Foreskin keratinocyte (primary cell): ENCODE measurements at places on chromosomes 2 and 18. TPM values are rescaled to one million over a fixed set of nuclear protein-coding genes. Genes with fewer than 3 reads are reported as not detected.

CNGA3 gene
- not detected in 2 replicates for total RNA-seq

TMEM200C gene
- 0.14 TPM in 1 of 2 replicates, not detected in the other for total RNA-seq

ZBTB7C gene
- total RNA-seq, result under 0.01 and 0.07 TPM in 2 replicates

SGPP2 gene
- 0.07 and 0.14 TPM in 2 replicates for total RNA-seq

SNED1 gene
- total RNA-seq, result not detected in 2 replicates

HOXD8 gene
- total RNA-seq, result 6.5 and 10.8 TPM in 2 replicates

BIN1 gene
- total RNA-seq, result 30.6 and 30.8 TPM in 2 replicates

INHA gene
- total RNA-seq, result 0.11 and 0.14 TPM in 2 replicates

MYOM1 gene
- total RNA-seq, result 0.07 and 0.11 TPM in 2 replicates

DCDC2C gene
- total RNA-seq, result not detected in 2 replicates

MARCHF4 gene
- 13.2 and 16.7 TPM in 2 replicates for total RNA-seq

TEX51 gene
- total RNA-seq, result not detected in 2 replicates

TCF23 gene
- 0.03 and 0.04 TPM in 2 replicates for total RNA-seq

TTC27 gene
- total RNA-seq, result 22.9 and 24.7 TPM in 2 replicates

SPEG gene
- total RNA-seq, result 24.9 and 32.6 TPM in 2 replicates

ITPRIPL1 gene
- 7.2 and 7.7 TPM in 2 replicates for total RNA-seq

PRKAG3 gene
- total RNA-seq, result not detected in 2 replicates

ACVR1 gene
- 24.4 and 28.3 TPM in 2 replicates for total RNA-seq

POTEC gene
- total RNA-seq, result not detected in 2 replicates

ZNF804A gene
- not detected in 2 replicates for total RNA-seq

LAMA3 gene
- total RNA-seq, result 1,828 and 2,643 TPM in 2 replicates

UGT1A5 gene
- total RNA-seq, result 0.53 and 0.82 TPM in 2 replicates

SIX3 gene
- not detected in 2 replicates for total RNA-seq

CDK15 gene
- 0.14 and 0.28 TPM in 2 replicates for total RNA-seq

PID1 gene
- total RNA-seq, result 7.7 and 8.6 TPM in 2 replicates

PCARE gene
- total RNA-seq, result not detected in 2 replicates

LBH gene
- 0.46 and 1.5 TPM in 2 replicates for total RNA-seq

SERPINB5 gene
- total RNA-seq, result 282 and 314 TPM in 2 replicates

SERPINB2 gene
- total RNA-seq, result 129 and 205 TPM in 2 replicates

MTCL1 gene
- total RNA-seq, result 24.4 and 28.8 TPM in 2 replicates

PMAIP1 gene
- total RNA-seq, result 31.5 and 43.9 TPM in 2 replicates

SULT1C4 gene
- total RNA-seq, result not detected in 2 replicates

SAG gene
- not detected in 2 replicates for total RNA-seq

KCNE4 gene
- 0.14 TPM in 2 replicates for total RNA-seq

OSBPL1A gene
- 24.7 and 25.5 TPM in 2 replicates for total RNA-seq

FIGLA gene
- total RNA-seq, result not detected in 2 replicates

DNAJC5G gene
- not detected in 2 replicates for total RNA-seq

LYG2 gene
- total RNA-seq, result not detected in 2 replicates

REG1A gene
- not detected in 2 replicates for total RNA-seq

TMEM237 gene
- 52.8 and 53.3 TPM in 2 replicates for total RNA-seq

TMEM163 gene
- not detected in 2 replicates for total RNA-seq

FASTKD1 gene
- total RNA-seq, result 28.3 and 35.2 TPM in 2 replicates

PECR gene
- total RNA-seq, result 8.1 and 8.6 TPM in 2 replicates

METTL4 gene
- total RNA-seq, result 10.9 and 12.1 TPM in 2 replicates

VWA3B gene
- total RNA-seq, result 0.35 TPM in 1 of 2 replicates, not detected in the other

ASPRV1 gene
- 0.21 and 0.37 TPM in 2 replicates for total RNA-seq

STARD7 gene
- 110 and 120 TPM in 2 replicates for total RNA-seq

SOX11 gene
- 3.4 and 3.8 TPM in 2 replicates for total RNA-seq

CYP27C1 gene
- total RNA-seq, result 5.9 and 6.4 TPM in 2 replicates

SERPINB3 gene
- 0.56 and 0.88 TPM in 2 replicates for total RNA-seq

RAB17 gene
- total RNA-seq, result 0.75 and 1.8 TPM in 2 replicates

KLHL14 gene
- total RNA-seq, result not detected in 2 replicates

ALK gene
- not detected in 2 replicates for total RNA-seq

EGR4 gene
- not detected in 2 replicates for total RNA-seq

RASGRP3 gene
- 0.25 and 0.61 TPM in 2 replicates for total RNA-seq

OR6B2 gene
- total RNA-seq, result not detected in 2 replicates

CLEC4F gene
- total RNA-seq, result not detected in 2 replicates

EML4 gene
- 32.9 and 35.4 TPM in 2 replicates for total RNA-seq

CNTNAP5 gene
- total RNA-seq, result not detected in 2 replicates
